Stimulated activated CD4-positive, alpha-beta T cell treated with anti-CD3 and anti-CD28 coated beads, Interleukin-12 subunit alpha, Interleukin-12 subunit beta, amount 100 ng/mL, for 4 hours (primary cell): ENCODE measurements at places on chromosomes 6 and 20.
A peak's percentile ranks its signal among the peaks of the same experiment; 100 is the strongest.

DNA sequence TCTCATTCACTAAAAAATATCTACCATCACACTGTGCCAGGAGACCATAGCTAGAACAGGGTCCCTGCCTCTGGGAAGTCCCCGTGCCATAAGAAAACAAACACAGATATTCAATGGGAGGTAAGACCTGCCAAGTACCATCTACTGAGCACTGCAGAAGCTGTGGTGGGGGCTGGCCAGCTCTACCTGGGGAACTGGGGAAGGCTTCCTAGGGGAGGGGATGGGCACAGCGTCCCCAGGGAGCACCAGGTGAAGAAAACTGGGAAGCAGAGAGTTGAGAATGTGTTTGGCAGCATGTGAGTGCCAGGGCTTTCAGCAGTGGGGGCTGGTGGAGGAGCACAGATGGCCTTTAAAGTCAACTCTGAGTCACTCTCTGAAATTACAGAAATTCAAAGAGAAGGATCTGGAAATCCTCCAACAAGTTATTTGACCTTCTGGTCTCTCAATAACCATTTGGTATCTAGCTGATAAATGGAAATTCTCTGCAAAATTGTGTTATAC, 85.2 kb downstream of the SHLD1 start:
- peak; percentile 1 for DNase-seq

GRCh38 chr6:16305246-16305725, 66.9 kb downstream of the GMPR start:
- no peak for DNase-seq

GRCh38 chr20:32352121-32352720, 5.9 kb upstream of the ASXL1 start:
- DNase-seq = no peak

- no peak for DNase-seq
Measured at GRCh38 chr6:88137915-88138314, 28.2 kb downstream of the CNR1 start.

DNA sequence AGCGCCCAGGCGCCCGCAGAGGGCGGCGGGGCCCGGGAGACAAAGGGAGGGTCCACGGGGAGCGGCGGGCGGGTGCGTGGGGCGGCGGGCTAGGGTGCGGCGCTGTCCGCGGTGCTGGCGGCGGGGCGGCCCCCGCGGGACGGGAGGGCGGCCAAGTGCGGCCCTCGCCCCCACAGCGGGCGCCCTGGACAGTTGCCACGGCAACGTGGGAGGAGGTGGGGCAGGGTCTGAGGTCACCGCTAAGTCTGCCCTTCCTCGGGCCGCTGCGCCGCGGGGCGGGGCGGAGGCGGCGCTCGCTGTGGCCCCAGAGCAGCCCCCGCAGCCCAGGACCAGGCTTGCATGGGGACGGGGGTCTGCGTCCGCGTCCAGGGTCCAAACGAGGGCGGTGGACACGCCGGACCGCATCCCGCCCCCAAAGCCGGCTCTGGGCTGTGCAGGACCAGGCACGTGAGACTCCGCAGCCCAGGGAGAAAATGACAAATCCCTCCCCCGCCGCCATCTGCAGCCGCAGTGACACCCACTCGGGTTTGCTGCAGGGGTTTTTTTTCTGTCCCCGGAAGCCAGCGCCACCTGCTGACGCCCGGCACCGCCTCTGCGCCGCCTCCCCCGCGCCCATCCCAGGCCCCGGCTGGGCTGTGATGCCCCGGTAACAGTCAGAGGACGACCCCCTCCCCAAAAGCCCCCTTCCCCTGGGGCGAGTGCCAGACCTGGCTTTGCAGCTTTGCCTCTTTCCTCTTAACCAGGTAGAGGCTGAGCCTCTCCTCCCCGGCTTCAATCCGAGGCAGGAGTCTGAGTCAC, 36.8 kb downstream of the YTHDF1 start:
- DNase-seq = peak; percentile 67

GRCh38 chr6:110475066-110475653, 1.3 kb downstream of the SLC22A16 start:
- DNase-seq = no peak

DNA sequence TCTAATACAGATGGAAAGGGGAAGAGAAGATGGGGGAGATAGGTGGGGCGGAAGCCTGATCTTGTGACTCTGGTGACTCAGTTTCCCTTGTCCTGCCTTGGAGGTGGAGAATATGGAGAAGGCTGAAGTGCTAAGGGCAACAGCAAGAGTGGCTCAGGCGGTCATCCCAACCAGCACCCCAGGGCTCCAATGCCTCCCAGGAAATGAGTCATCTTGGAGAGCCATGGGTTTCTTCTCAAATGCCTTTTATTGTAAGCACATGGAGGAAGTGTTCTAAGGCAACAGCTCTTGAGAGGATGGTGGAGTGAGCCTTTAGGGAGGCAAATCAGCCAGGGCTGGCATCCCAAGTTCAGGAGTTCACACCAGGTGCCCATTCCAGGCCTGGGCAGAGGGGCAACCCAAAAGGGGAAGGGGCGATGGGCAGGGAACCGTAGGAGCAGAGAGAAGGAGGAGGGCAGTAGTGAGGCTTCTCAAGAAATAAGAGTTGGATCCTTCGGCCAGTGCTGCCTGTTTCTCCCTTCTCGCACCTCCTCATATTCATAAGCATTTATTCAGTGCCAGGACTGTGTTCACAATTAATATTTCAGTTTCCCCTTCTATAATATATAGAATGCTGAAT, 13.2 kb upstream of the AHCY start:
- no peak for DNase-seq

- no peak for DNase-seq
Measured at GRCh38 chr20:32682508-32682987, 8.8 kb upstream of the C20orf203 start.

GRCh38 chr6:134850721-134851305, 99.1 kb downstream of the ALDH8A1 start:
- DNase-seq = no peak

DNA sequence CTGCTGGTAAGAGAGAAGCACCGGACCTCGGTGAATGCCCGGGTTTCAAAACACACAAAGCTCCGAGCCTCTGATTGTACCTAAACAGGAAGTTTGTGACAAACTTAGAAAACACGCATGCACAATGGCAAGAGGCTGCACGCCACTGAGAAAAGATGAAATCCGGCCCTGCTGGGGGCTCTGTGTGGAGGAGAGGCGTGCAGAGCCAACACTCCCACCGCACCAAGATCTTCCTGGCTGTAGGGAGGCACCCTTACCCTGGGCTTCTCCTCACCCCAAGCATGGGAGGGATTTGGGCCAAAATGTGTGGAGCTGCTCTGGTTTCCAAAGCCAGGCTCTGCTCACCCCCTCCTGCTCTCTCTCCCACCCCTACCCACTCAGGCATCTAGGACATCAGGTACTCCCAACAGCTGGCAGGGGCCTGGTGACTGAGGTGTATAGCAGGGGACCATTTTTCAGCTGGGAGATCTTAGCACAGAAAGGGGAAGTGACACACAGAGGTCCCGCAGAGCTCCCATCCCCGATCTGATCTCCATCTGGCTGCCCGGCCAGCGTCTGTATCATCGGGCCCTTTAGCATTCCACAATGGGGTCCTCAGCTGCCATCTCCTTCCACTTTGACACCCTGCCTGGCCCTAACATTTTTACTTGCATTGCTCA, 84.2 kb downstream of the TRERF1 start:
- no peak for DNase-seq

DNA sequence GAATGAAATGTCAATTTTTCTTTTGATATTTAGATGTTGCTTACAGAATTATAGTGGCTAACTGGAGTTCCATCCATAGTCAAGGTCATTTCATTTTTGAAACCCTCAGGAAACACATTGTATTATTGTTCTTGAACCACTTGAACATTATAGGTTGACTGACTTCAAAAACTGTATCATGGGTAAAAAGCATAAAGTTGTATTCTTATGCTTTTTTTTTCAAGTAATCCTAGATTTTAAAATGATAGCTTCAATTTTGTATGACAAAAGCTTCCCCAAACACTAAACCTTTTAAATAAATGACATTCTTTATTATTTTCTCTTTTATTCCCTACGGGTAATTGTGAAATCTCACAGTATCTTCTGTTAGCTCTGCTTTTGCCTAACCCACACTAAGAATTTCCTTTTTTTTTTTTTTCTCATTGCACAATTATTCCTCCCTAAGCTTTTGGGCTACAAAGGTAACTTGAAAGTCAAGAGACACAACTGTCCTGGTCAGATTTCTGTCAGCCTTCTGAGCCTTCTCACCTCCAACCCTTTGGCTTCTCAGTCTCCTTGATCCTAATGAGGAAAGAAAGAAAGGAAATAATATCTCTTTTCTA, 36.9 kb upstream of the LAMA4 start:
- DNase-seq = no peak
